ENCODE measurements at places on chromosomes 3 and 15.

- DNase-seq = no peak
Measured at GRCh38 chr15:95284933-95285421, 1045.5 kb upstream of the NR2F2 start.

DNA sequence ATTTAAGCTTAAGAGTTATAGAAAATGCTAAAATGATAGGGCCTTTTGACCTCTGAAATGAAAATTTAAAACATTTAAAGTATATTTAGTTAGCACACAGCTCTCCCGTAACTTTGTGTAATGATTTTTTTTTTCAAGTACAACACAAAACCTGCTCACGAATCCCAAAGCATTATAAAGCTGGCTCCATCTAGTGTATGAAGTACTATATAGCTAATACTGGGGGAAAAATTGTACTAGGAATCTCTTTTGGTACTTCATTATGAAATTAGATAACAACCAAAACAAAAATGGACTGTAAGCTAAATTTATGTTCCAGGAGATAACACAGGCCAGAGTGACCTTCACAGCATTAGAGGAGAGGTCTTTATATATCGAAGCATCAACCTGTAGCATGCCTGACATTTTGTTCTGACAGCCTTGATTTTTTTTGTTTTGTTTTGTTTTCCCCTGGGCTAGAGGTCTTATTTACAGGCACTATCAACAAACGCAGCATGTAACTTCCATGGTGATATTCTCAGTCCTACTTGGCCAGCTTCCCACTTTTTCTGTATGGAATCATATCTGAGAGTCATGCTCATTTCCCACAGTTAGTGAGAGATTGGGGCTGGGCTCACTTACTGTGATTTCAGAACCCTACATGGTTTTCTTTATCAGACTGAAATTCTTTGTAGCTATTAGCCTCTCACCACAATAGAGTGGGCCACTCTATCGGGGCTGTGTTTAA is 116.3 kb downstream of the MITF start:
- no peak for DNase-seq

- no peak for DNase-seq
Measured at GRCh38 chr3:42841332-42841731, 32.1 kb downstream of the ACKR2 start.

- no peak for DNase-seq
Measured at GRCh38 chr3:66402596-66403290, 98.1 kb downstream of the LRIG1 start.

- no peak for DNase-seq
Measured at GRCh38 chr3:133371181-133371580, 28.7 kb upstream of the BFSP2 start.

GRCh38 chr3:116512931-116513330 is 67.6 kb upstream of the LSAMP start:
- DNase-seq = no peak

- DNase-seq = no peak
Measured at GRCh38 chr3:2931265-2931664, 178.9 kb downstream of the IL5RA start.

GRCh38 chr15:100951965-100952364 is 32.8 kb downstream of the LRRK1 start:
- no peak for DNase-seq

GRCh38 chr3:154059833-154060232 is 61.4 kb upstream of the ARHGEF26 start:
- DNase-seq = no peak

DNA sequence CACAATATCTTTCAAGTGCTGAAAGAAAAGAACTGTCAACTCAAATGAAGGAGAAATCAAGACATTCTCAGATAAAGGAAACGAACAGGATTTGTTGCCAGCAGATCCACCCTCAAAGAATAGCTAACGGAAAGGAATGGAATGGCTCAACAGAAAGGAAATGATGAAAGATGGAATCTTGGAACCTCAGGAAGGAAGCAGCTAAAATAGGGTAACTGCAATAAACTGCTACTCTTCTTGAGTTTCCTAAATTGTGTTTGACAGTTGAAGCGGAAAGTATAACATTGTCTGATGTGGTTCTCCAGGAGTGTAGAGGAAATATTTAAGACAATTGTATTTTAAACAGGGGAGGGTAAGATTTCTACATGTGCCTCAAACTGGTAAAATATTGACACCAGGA is 22.0 kb downstream of the PRR23E start:
- no peak for DNase-seq

- DNase-seq = no peak
Measured at GRCh38 chr15:41564286-41564959, 5.4 kb downstream of the TYRO3 start.

DNA sequence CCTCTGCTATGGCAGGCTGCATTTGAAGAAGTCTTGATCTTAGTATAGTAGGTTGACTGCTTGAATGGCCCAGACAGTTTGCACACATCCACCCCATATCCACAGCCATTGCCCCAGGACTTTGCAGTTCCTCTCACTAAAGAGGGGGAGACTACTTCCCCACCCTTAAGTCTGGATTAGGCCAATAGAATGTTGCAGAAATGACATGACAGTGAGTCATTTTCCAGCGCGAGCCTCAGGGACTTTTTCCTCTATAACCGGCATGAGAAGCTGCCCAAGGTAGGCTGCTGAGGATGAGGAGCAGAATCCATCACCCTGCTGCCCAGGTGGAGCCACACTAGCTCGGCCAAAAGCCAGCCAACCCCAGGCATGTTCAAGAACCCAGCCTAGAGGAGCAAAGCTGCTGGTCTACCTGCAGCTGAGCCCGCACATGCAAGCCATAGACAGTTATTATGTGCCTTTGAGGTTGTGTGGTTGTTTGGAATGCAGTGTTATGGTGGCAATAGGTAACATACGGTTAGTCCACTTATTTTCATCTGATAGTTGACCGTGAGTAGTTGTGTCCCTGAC is 113.9 kb downstream of the TLE3 start:
- DNase-seq = no peak

DNA sequence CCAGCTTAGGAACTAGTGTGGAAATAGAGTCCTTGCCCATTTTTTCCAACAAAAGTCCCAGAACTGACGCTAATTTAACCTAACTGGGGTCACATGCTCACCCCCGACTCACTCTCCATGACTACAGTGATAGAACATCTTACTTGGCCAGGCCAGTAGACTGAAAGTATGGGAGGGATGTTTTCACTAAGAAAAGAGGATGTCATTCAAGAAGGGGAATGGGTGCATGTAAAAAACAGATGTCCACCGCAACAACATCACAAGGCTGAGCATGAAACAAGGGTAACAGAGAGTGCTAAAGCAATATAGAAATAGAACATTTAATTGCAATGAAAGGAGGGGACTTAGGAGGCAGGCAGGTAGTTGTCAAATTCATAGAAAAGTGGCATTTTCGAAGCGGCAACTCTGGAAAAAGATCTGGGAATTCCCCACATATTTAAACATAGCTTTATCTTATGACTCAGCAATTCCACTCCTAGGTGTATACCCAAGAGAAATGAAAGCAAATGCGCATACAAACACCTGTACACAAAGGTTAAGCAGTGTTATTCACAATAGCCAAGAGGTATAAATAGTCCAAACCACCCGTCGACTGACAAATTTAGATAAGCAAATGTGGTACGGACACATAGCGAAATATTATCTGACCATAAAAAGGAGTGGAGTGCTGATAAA is 41.1 kb upstream of the UBE2E2 start:
- DNase-seq = no peak

DNA sequence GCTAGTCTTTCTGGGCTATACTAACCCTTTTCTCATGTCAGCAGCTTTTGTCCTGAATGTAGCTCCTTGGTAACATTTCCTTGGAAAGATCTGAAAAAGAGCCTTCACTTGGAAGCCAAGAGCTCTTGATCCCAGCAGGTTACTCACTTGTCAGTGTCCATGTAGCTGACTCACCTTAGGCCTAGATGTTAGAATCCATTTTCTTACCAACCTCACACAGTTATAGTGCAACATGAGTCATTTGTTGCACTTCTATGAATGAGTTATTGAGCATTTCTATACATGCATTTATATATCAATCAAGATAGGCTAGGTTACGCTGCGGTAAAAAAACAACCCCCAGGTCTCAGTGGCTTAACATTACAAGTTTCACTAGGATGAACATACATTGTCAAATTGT is 106.8 kb upstream of the SLC7A14 start:
- no peak for DNase-seq

DNA sequence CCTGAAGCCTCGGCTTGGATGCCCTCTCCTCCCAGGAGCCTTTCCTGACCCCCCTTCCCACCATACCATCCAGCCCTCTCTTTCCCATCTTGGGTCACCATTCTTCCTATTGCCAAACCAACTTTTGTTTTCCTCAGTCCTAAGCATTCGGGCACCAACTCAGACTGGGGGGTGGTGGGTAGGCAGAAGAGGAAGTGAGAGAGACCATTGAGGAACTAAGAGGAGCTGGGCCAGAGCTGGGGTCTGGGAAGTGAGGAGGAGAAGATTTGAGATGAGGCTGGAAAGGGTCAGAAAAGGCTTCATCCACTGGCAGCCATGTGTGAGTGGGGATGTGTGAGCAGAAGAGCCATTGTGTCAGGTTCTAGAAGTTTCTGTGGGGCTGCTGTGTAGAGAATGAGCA is 37.7 kb downstream of the TKT start:
- DNase-seq = no peak

GRCh38 chr15:66841953-66842681 is 140.1 kb downstream of the SMAD6 start:
- no peak for DNase-seq

- DNase-seq = no peak
Measured at GRCh38 chr3:150825916-150826377, 63.0 kb upstream of the SIAH2 start.

- DNase-seq = peak; percentile 21
Measured at GRCh38 chr3:126389112-126389793, 5.5 kb upstream of the CFAP100 start.

DNA sequence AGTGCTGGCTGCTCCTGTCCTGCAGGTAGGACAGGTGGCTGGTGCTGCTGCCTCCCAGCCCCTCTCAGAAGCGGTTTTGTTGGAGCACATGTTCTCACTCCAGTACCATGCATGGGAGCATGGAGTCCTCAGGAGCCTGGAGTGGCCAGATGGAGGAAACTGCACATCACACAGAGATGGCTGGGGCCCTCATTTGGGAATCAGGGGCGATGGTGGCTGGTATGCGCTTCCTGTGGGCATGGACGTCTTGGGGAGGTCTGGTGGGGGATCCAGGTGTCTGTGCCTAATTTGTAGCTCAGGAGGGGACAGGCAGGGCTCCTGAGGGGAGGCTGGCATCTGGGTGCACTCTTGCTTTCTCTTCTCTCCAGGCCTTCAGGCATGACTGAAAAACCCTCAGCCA is 168.2 kb downstream of the KLF13 start:
- DNase-seq = no peak

DNA sequence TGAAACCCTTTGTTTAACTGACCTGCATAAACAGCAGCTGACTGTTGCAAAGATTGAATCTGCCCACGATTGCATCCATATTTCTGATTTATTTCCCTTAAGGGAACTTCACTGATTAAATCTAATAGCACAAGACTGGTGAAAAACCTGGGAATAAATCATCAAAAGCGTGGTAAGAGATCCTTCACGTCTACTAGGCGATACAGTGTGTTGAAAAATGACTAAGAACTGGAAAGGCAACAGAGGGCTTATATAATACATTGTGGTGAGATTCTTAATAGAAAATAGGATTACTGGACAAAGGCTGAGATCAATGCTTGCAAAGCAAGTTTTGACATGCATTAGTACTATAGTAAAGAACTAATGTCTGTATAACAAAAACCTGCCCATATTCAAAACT is 49.0 kb downstream of the POLQ start:
- DNase-seq = no peak

GRCh38 chr15:39414201-39414600 is 166.7 kb upstream of the THBS1 start:
- no peak for DNase-seq

- DNase-seq = no peak
Measured at GRCh38 chr15:66802025-66803001, 100.3 kb downstream of the SMAD6 start.

DNA sequence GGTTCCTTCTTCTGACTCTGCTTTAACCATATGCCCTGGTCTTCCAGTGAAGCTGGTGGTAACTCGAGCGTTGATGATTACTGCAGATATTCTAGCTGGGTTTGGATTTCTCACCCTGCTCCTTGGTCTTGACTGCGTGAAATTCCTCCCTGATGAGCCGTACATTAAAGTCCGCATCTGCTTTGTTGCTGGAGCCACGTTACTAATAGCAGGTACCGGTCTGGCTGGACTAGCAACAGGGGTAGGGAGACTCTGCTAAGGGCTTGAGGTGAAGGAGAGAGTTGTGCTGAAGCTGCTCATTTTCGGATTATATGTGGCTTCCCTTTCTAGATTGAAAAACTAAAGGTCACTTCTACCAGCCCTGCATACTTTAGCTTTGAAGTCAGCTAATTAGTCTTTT is 16.8 kb downstream of the CLDN16 start:
- no peak for DNase-seq

DNA sequence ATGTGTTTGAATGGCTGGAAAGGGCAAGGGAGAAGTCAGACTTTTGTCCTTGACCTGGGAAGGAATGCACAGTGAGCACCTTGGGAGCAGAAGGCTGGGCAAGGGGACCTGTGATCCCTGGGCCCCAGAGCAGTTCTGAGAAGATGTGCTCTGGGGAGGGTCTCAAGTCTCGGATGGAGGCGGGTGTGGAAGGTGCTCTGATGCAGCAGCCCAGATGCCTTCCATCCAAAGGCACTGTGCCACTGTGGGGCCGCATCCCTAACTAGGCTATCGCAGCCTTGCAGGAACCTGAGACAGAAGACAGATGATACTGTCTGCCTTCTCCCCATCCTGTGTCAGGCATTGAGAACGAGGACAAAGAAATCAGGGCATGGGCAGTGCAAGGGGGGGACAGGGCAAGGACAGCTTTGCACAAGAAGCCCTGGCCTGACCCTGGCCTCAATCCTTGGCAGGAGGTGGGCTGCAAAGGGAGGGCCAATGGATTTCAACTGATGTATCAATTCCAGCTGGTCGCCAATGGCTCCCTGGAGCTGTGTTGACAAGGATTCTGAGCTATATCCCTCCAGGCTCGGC is 14.6 kb upstream of the PRKCD start:
- DNase-seq = no peak

- no peak for DNase-seq
Measured at GRCh38 chr3:36656873-36657272, 107.5 kb downstream of the DCLK3 start.

DNA sequence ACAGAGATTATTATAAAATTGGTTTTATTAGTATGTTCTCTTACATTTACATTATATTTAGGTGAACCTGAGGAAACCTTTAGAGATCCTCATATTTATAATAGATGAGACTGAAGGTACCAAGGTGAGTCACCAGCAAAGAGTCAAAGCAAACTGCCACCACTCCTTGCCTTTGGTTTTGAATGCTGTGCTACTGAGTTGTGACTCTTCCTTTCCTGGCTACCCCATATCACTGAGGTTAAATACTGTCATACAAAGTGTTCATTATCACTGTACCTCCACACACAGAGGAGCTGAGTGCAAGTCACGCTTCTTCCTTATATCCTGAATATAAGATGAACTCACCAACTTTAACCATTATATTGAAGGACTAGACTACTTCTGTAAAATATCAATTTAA is 168.2 kb downstream of the CBLB start:
- no peak for DNase-seq

Data from stimulated activated CD4-positive, alpha-beta T cell treated with anti-CD3 and anti-CD28 coated beads, TNF-alpha, amount 100 ng/mL, for 48 hours (primary cell).